ENCODE measurements at places on chromosomes 11 and 22.

GRCh38 chr11:60887556-60887955 lies 18.8 kb downstream of the PRPF19 start:
- no peak for DNase-seq

- DNase-seq, result no peak
Measured at GRCh38 chr22:39205344-39206021, 39.3 kb downstream of the PDGFB start.

DNA sequence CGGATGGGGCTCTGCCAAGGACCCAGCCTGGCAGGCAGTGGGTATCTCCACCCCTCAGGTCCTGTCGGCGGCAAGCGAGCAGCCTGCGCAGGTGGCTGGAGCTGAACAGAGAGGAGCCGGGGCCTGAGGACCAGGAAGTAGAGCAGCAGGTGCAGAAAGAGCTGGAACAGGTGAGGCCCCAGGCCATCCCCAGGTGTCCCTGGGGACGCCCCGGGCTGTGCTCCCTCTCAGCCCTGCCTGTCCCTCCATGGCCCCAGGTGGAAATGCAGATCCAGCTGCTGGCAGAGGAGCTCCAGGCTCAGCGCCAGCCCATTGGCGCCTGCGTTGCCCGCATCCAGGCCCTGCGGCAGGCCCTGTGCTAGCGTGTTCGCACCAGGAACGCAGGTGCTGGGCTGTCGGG lies 44.0 kb downstream of the PISD start:
- DNase-seq, result no peak

DNA sequence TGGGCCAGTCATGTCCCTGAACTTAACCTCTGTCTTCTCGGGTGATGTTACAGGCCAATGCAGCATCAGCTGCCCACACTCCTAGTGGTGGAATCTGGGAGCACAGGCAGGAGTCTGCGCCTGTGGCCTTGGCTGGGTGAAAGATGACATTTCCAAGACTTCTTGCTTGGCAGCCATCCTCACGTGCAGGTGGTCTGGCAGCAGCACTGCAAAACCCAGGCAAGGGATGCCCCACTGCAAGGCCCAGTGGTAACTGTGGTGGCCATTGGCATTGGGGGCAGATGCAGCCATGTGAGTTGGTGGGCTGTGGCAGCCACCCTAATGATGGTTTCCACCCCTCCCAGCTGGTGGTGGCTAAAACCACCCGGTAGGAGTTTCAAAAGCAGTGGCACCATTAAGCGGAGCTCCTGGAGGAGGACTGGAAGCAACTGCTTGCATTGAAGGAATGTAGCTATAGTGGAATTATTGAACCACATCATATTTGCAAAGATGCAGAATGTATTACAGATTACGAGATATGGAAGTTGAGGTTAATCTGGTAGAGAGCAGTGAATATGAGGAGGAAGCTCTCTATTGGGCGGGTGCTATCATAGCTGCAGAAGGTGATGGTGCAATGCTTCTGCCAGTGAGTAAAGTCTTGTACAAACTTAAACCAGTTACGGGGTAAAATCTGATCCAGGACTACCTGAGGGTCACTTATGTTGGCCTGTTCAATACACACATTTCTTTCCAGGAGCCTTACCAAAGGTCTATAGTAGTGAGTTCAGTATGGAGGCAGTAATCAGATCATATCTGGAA lies 120.7 kb upstream of the TOP3B start:
- DNase-seq, result no peak

- DNase-seq, result no peak
Measured at GRCh38 chr22:27488456-27489177, 312.9 kb downstream of the MN1 start.
